ENCODE measurements at places on chromosomes 2 and 18.

GRCh38 chr2:73105511-73105971 lies 7.2 kb downstream of the RAB11FIP5 start:
- no peak for DNase-seq

DNA sequence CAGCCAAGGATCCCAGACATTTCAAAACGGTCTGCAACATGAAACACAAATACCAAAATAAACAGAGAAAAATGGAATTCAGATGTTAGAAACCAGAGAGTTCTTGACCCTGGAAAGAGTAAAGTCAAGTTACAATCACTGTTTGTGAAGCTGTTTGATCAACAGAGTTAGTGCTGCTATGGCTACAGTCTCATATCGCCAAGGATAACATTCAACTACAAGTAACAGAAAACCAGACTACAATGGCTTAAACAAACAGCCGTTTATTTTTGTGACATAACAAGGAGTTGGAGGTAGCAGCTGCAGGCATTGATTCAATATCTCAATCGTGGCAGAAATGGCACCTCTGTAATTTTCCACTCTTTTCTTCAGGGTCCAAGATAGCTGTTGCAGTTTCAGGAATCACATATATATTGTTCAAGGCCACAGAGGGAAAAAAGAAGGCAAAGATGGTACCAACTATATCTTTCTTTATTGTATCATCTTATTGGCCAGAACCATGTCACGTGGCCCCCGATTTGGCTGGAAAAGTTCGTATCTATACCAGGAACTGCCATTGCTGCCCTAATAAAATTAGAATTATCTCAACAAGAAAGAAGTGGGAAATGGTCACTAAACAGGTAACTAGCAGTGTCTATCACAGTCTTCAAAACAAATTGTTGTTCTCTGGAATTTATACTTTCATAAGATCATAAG lies 17.7 kb upstream of the HNRNPLL start:
- DNase-seq, result no peak

DNA sequence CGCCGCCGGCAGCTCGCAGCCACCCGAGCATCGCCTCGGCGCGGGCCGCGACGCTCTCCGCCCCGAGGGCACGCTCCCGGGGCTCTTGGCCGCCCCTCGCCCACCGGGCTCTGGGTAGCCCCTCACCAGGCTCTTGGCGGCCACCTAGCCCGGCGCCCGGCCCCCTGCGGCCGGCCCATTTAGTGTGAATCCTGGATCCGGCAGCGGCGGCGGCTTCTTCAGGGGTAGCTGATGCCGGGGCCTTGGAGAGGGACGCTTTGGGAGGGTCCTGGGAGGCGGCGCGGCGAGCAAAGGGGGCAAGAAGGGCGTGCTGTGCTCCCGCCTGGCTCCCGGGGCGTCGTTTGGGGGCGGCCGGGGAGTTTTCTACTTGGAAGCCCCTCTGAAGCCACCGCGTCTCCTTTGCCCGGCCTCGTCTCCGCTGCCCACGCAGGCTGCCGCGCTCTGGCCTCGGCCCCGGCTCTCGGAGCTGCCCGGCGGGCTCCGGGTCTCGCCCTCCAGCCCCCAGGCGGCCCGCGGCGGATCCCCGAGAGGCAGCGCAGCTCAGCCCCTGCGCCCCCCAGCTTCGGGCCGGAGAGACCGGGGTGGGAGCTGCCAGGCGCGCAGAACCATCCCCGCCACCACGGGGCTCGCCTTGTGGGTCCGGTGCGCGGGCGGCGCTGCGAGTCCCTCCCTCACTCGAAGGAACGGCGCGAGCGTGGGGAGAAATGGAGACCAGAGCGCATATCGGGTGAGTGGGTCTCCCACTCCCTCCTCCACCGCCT lies 509 bp downstream of the PIEZO2 start:
- no peak for DNase-seq

DNA sequence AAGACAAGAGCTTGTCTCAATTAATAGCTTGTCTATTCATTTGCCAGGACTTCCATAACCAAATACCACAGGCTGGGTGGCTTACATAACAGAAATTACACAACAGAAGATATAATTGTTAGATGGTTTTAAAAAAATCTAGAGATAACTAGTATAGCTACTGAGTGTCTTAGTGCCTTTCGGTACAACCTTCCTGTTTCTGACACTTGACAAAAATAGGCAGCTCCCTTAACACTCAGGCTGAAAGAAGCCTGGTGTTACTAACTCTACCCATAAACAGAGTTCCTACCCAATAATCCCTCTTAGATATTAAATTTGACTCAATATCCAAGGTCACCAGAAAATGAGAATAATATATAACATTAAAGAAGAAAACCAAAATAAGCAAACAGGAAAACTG lies 129.7 kb downstream of the BARD1 start:
- no peak for DNase-seq

- no peak for DNase-seq
Observed at GRCh38 chr18:58370612-58371011, 258.3 kb downstream of the ALPK2 start.

DNA sequence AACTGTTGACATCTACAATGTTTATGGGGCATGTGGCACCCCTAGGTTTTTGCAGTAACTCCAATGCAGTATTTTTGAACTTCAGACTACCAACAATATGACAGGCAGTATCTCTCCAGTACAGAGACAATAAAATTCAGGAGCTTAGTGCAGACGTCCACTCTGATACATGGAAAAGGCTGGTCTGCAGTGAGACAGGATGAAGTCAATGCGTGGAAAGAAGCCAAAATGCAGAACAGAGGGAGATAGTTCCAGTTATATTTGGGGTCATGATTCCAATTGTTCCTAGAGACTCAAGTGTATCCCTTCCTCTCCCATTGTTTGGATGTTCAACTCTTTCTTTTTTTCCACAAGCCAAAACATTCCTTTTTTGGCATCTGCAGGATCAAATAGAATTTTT lies 18.7 kb upstream of the SMAD2 start:
- no peak for DNase-seq

DNA sequence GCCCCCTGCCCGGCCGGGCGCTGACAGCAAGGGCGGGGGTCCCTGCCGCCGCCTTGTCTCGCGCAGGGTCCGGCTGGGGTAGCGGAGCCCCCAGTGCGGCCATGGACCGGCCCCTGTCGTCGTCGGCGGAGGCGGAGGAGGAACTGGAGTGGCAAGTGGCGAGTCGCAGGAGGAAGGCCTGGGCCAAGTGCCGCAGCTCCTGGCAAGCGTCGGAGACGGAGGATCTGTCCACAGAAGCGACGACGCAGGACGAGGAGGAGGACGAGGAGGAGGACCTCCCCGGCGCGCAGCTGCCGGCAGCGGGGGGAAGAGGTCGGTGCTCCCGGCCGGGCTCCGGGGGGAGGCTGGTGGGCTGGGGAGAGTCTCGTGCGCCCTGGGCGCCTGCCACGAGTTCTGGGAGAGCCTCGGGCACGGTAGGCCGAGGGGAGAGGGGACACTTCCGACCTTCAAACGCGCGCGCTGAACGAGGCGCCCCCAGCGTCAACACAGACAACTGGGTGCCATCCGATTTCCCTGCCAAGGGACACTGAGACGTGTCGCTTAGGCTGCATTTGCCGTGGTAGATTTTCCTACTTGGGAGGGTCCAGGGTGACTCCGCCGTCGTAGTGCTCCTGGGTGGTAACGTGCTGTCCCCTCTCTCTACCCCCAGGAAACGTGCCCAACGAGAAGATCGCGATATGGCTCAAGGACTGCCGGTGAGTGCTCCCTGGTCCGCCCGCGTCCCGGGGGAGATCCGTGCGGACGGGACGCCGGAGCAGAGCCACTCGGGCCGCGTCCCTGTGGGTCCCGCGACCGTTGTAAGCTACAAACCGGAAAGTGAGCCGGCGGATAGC lies 652 bp downstream of the ITPRID2 start:
- DNase-seq, result peak; percentile 84

DNA sequence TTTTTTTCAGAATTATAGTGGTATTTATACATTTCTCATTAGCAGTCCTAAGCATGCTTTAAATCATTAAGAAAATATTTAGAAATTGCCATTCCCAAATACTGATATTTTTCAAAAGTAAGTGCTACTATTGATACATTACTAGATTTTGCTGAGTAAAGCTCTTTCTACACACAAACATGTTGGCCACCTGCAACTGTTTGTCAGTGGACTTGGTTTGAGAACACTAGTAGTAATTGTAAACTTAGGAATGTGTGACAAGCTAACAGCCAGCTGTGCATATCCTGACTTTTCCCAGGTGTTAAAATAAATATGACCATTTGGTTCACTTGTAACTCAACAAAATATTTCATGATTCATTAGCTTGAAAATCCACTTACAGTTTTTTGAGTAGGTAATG lies 103.1 kb downstream of the MSTN start:
- DNase-seq, result no peak

DNA sequence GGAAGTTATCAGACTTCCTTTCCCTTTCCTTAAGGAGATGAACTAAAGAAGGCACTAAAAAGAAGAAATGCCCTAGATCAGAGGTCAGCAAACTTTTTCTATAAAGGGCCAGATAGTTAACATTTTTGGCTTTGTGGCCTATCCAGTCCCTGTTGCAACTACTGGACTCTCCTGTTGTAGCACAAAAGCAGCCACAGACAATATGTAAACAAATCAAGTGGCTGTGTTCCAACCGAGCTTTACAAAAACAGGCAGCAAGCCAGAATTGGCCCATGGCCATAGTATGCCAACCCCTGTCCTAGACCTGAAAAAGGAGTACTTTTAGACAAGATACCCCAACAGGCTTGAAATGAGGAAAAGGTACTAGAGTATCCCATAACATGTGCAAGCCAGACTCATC lies 10.9 kb downstream of the NHEJ1 start:
- no peak for DNase-seq

GRCh38 chr2:49260979-49261538 lies 106.7 kb upstream of the FSHR start:
- no peak for DNase-seq

DNA sequence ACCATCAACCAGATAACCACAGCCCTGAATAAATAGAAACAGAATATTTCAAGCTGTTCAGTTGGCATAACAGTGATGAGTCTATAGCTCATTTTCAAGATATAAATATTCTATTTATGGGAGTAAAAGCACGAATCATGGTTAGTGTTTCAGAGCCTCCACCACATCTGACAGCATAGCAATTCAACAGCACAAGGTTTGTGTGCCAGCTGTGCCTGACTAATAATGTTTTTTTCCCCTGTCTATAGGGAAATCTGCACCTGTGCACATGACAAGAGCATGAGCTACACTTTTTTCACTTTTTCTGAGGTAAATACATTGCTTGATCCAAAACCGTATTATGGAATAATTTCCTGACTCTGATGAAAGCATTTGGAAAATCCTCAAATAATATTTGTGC lies 251.3 kb downstream of the RPIA start:
- DNase-seq, result no peak
